ENCODE measurements at places on chromosomes 16 and 17.
A peak's percentile ranks its signal among the peaks of the same experiment; 100 is the strongest.

DNA sequence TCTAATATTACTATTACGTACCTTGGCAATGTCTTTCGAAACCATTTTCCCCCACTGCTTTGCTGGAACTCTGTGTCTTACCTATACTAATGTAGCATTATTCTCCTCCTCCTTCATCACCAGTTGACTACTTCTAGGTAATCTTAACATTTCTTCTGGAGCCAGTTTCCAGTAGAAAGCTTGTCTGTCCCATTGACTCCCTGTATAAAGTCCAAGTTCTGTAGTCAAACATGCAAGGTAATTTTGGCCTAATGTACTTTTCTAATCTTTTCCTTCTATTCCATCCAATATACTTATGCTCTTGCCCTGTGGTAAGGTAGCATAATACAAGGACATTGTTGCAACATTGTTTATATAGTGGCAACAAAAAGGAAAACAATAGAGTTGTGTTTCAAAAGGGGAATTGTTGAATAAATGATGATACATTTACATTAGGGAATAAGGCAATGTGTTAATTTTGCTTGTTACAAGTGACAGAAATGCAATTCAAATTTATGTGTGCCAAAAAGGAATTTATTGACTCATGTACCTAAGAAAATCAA lies 27.9 kb downstream of the OMG start:
- DNase-seq = no peak

DNA sequence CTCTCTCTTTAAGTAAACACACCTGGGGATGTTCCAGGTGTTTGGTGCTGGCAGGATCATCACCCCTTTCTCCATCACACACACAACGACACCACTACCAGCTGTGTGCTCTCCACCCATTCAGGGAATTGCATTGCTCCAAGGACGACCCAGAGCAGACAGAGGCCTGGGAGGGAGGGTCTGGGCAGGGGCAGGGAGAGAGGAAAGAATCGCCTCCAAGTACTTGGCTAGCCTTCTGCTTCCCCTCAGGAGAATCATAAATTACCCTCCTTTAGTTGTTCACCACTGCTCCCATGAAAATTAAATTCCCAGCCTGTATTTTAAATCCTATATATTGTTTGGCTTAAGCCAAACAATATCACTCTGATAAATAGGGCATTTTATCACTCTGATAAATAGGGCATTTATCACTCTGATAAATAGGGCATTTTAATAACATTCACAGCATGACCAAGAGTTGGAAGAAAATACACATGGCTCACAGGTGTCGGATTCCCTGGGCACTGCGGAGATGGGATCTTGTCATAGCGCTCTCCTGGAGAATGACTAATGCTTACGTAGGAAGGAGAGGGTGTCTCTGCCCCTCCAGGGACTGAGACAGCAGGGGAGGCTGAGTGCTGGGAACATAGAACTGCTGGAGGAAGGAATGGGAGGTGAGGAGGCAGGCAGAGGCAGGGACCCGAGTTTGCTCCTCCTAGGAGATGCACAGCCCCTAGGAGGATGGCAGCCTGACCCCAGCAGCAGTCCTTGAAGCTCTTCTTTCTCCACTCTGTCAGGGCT lies 673.6 kb downstream of the HS3ST4 start:
- DNase-seq = no peak

DNA sequence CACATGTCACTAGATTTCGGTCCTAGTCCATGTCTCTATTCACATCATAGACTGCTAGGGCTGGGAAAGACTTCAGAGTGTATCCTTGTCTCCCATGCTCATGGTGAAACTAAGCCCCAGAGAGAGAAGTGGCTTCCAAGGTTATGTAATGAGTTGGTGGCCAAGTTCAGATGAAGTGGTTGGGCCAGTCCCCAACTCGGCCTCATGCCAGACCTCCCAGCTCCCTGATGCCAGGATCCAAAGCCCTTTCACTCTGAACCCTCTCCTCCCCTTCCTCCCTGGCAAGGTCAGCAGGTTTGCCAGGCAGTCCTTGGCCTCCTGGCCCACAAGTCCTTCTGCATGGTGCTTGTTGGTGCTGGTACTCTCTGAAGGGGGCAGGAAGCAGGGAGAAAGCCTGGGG lies 189.7 kb downstream of the AXIN2 start:
- no peak for DNase-seq

DNA sequence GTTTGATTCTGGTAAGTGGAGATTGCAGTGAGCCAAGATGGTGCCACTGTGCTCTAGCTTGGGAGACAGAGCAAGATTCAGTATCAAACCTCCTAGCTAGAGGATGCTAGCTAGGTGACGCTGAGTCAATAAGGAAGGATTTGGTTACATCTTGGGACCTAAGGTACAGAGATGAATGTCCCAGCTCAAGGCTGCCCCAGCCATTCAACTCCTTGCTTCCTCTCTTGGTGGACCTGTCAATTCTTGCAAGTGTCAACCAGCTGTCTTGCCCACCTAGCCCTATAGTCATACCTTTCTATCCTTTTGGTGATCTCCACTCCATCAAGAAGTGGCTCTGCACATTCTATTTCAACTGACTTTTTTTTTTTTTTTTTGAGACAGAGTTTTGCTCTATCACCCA lies 1.4 kb upstream of the MILR1 start:
- DNase-seq = no peak

DNA sequence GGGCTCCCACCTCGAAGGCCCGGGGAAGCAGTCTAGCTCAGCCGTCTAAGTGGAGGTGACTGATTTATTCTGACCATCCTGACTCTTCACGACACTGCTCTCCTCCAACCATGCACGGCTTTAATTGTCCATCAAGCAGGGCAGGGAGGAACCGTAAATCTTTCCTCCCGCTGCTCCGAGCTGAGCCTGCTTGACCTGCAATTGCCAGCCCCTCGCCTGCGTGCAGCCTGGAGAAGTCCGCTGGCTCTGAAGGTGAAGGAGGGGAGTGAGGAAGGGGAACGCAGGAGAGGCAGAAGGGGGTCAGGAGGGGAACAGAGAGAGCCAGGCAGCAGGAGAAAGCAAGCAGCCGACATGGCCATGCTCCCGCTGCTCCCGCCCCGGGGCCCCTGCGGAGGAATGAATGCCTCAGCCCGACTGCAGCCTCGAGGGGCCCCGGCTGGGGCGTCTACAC lies 10.1 kb downstream of the RBFOX3 start:
- DNase-seq = no peak

GRCh38 chr17:31745964-31746600 lies 113.0 kb downstream of the COPRS start:
- DNase-seq = no peak

GRCh38 chr16:55480228-55480655 lies 1.2 kb downstream of the MMP2 start:
- peak; percentile 73 for DNase-seq

GRCh38 chr17:5640726-5641125 lies 56.4 kb upstream of the NLRP1 start:
- DNase-seq = no peak

- DNase-seq = no peak
These were observed 10.8 kb upstream of the SLC46A1 start for GRCh38 chr17:28416703-28417311.

DNA sequence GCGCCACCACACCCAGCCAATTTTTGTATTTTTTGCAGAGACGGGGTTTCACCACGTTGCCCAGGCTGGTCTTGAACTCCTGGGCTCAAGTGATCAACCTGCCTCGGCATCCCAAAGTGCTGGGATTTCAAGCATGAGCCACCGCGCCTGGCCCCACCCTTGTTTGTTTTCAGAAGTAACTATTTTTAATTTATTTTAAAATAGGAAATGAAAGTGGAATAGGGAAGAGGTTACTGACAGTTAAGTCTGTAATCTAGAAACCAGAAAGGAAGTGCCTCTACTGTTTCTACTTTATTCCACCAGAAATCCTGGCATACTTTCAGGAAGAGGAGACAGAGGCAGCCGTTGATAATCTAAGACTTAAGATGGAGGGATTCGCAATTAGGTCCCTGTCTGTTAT lies 225.6 kb downstream of the TANC2 start:
- no peak for DNase-seq

DNA sequence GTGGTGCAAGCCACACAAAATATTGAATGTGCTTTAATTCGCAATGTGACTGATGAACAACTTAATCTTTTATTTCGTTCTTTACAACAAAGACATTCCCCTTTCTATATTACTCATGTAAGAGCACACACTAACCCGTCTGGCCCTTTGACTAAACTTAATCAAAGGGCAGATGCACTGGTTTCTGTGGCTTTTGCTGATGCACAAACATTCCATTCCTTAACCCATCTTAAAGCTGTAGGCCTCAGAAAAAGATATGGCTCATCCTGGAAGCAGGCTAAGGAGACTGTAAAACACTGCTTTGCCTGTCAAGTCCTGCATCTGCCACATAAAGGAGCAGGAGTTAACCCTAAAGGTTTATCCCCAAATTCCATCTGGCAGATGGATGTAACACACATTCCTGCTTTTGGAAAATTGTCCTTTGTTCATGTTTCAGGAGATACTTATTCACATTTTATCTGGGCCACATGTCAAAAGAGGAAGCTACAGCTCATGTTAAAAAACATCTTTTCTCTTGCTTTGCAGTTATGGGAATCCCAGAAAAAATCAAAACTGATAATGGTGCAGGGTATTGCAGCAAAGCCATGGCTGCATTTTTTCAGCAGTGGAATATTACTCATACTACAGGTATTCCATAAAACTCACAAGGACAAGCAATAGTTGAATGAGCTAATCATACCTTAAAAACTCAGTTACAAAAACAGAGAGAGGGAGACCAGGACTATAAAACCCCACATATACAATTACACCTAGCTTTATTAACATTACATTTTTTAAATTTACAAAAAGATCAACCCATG lies 137.2 kb downstream of the AHSP start:
- DNase-seq = no peak

DNA sequence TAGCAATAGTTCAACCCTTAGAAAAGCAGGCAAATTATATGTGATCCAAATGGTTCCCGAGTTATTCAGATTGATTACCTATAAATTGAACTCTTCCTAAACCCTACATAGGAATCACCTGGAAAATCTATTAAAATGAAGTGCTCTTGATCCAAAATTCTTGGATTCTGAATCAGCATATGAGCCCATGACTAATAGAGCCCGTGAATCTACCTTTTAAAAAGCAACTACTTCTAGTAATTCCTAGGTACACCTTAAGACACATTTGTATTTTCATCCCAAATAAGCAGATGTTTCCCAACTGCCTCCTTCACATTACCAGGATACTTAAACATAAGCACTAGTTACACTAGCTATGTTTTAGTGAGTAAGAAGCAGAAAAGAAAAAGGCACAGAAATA lies 1171.0 kb upstream of the GOT2 start:
- no peak for DNase-seq

DNA sequence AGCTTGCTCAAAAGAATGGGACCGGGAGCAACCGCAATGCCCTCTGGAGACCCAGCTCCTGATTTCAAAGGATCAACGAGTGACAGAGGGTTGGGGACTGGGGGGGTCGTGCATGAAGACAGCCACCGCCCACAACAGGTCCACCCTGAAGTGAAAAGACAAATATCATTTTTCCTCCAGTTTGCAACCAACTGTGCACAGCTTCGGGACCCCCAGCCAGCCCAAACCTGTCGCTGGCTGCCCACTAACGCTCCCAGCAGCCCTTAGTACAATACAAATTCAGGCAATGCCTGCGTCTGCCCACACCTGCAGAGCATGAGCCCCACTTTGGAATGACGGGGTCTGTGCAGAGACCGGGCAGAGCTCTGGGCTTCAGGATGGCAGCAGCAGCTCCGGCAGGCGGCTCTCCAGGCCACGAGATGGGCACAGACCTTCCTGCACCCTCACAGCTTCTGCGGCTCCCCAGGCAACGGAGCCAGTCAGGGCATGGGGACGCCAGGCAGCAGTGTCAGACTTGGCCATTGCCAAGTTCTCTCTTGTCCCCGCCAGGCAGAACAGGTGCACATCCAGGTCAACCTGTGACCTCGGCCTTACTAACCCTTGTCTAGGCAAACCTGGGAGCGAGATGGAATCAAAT lies 60.1 kb downstream of the TBC1D16 start:
- DNase-seq = no peak

DNA sequence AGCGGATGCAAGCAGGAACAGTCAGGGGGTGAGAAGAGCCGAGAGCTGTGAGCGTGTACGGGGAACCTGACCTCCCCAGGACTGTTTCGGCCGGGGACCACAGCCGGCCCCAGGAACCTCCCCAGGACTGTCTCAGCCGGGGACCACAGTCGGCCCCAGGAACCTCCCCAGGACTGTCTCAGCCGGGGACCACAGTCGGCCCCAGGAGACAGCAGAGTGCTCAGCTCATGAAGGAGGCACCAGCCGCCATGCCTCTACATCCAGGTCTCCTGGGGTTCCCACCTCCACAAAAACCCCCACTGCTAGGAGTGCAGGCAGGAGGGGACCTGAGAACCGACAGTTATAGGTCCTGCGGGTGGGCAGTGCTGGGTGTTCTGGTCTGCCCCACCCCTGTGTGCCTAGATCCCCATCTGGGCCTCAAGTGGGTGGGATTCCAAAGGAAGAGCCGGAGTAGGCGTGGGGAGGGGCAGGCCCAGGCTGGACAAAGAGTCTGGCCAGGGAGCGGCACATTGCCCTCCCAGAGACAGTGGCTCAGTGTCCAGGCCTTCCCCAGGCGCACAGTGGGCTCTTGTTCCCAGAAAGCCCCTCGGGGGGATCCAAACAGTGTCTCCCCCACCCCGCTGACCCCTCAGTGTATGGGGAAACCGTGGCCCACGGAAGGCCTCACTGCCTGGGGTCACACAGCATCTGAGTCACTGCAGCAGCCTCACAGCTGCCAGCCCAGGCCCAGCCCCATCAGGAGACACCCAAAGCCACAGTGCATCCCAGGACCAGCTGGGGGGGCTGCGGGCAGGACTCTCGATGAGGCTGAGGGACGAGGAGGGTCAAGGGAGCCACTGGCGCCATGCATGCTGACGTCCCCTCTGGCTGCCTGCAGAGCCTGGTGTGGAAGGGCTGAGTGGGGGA lies 4.3 kb downstream of the RHBDF1 start:
- no peak for DNase-seq

GRCh38 chr16:78987666-78988065 lies 612.9 kb downstream of the MAF start:
- no peak for DNase-seq

GRCh38 chr16:49619811-49620157 lies 236.1 kb downstream of the ZNF423 start:
- DNase-seq = no peak

DNA sequence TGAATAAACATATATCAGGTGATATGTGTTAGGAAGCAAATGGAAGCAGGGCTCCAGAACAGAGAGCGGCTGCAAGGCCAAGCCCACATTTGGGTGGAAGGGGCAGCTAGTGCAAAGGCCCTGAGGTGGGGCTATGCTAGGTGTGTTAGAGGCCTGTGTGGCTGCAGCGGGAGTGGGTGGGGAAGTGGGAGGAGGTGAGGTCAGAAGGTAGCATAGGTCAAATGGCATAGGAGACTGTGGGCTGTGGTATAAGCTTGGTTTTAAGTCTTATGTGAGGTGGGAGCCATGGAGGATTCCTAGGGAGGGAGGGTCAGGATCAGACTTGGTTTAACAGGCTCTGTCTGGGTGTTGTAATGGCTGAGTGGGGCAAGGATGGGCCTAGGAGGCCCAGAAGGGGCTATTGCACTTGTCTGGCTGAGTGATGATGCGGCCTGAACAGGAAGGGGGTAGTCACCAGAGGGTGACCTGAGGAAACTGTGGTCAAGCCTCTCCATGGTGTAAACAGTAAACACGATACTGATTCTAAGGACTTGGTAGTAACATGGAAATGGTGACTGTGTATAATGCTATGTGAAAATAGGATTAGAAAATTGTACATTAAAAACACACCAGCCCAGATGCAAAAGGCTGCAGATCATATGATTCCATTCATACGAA lies 31.1 kb downstream of the RAI1 start:
- peak; percentile 76 for DNase-seq
